Tibial nerve (tissue), 4 donors: ENCODE measurements at places on chromosomes 5 and 9.

GRCh38 chr5:31378838-31379237, 153.1 kb downstream of the DROSHA start:
- H3K27me3 ChIP-seq = no peaks in the 10 kb centered on the region
- H3K4me3 ChIP-seq = no peak overlapping the region
- H3K36me3 ChIP-seq = no peaks in the 10 kb centered on the region
- H3K27ac ChIP-seq = no peak overlapping the region
- no peaks in the 10 kb centered on the region for H3K4me1 ChIP-seq

DNA sequence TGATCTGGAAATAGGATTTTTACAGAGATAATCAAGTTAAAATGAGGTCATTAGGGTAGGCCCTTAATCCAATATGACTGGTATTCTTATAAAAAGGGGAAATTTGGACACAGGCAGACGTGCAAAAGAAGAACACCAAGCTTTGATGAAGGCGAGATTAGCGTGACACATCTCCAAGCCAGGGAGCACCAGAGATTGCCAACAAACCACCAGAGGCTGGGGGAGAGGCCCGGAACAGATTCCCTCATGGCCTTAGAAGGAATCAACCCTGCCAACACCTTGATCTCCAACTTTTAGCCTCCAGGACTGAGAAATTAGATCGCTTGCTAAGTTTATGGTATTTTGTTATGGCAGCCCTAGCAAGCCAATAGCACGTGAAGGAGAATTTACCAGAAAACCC, 10.8 kb upstream of the ARSI start:
- no peaks in the 10 kb centered on the region for H3K36me3 ChIP-seq
- H3K27me3 ChIP-seq = no peaks in the 10 kb centered on the region
- no peak overlapping the region for H3K4me3 ChIP-seq
- no peak overlapping the region for H3K27ac ChIP-seq
- no peak for DNase-seq

- H3K4me3 ChIP-seq = peak overlapping the region; percentile 73
- H3K36me3 ChIP-seq = no peaks in the 10 kb centered on the region
- H3K4me1 ChIP-seq = peaks cover 8% of the 10 kb centered on the region
- H3K27me3 ChIP-seq = no peaks in the 10 kb centered on the region
- peak overlapping the region; percentile 85 for H3K27ac ChIP-seq
Observed at GRCh38 chr9:35646153-35646532, 4.6 kb downstream of the SIT1 start.

DNA sequence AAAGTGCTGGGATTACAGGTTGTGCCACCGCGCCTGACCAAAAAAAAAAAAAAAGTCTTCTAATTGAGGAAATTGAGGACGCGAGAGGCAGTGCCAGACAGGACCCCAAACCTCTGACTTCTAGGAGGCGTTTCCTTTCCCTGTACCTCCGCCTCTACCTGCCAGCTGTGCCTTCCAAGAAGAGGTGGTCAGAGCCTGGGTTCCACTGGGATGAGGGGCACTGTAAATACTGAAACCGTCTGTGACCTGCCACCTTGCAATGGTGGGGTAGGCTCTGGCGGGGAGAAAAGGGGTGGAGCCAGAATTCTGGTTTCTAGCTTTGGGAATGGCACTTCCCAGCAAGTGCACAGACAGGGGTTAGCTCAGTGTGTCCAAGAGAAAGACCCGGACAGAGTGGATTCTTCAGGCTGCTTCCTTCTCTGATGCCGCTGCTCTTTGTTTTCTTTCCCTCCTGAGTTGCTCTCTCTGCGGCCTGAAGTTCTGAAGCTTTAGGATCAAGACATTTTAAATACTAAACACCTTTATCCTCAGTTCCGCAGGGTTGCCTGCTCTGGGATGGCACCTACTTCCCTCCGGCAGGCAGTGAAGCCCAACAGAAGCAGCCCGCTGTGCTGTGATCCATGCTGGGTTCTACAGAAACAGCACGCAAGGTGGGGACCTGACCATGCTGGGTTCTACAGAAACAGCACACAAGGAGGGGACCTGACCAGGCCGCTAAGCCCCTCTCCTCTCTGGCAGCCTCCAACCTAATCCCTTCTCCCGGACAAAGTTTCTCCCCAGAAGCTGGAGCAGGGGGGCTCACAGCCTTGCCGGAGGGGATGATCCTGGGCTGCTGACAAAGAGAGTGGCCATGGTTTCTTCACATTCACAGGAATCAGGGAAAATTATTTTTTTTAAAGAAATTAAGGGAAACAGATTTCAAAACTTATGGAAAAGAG, 65.2 kb downstream of the OTULIN start:
- no peaks in the 10 kb centered on the region for H3K27me3 ChIP-seq
- H3K4me1 ChIP-seq = peaks cover 9% of the 10 kb centered on the region
- H3K27ac ChIP-seq = no peak overlapping the region
- no peak for DNase-seq
- H3K36me3 ChIP-seq = peaks cover 56% of the 10 kb centered on the region
- H3K4me3 ChIP-seq = no peak overlapping the region

- H3K27ac ChIP-seq = no peak overlapping the region
- H3K27me3 ChIP-seq = no peaks in the 10 kb centered on the region
- no peaks in the 10 kb centered on the region for H3K4me1 ChIP-seq
- no peak overlapping the region for H3K4me3 ChIP-seq
- no peak for DNase-seq
Observed at GRCh38 chr9:111876179-111876578, 20.4 kb upstream of the UGCG start.
